ENCODE measurements at places on chromosomes 1 and 21. TPM values are rescaled to one million over a fixed set of nuclear protein-coding genes. Genes with fewer than 3 reads are reported as not detected.

The SPRR4 gene
- not detected for total RNA-seq

The HYI gene
- total RNA-seq, result not detected

The PLA2G2A gene
- 0.35 TPM for total RNA-seq

The CDC73 gene
- 38.3 TPM for total RNA-seq

The SH2D5 gene
- total RNA-seq, result 1.7 TPM

The CFAP74 gene
- total RNA-seq, result 0.27 TPM

The OVAAL gene
- total RNA-seq, result not detected

The SHE gene
- not detected for total RNA-seq

The PADI3 gene
- total RNA-seq, result not detected

The TMCO4 gene
- 4.1 TPM for total RNA-seq

The KRTAP7-1 gene
- total RNA-seq, result not detected

The RORC gene
- total RNA-seq, result 2.5 TPM

The CAPN9 gene
- total RNA-seq, result 0.31 TPM

The PPFIA4 gene
- not detected for total RNA-seq

The KRTAP13-2 gene
- not detected for total RNA-seq

The ESPN gene
- total RNA-seq, result 38.5 TPM

The RNU1-4 gene
- total RNA-seq, result 859 TPM

The EFNA3 gene
- total RNA-seq, result 1.6 TPM

Measured in HepG2 (cell line).